Thoracic aorta (tissue), 2 donors: ENCODE measurements at places on chromosomes 3 and 15.

DNA sequence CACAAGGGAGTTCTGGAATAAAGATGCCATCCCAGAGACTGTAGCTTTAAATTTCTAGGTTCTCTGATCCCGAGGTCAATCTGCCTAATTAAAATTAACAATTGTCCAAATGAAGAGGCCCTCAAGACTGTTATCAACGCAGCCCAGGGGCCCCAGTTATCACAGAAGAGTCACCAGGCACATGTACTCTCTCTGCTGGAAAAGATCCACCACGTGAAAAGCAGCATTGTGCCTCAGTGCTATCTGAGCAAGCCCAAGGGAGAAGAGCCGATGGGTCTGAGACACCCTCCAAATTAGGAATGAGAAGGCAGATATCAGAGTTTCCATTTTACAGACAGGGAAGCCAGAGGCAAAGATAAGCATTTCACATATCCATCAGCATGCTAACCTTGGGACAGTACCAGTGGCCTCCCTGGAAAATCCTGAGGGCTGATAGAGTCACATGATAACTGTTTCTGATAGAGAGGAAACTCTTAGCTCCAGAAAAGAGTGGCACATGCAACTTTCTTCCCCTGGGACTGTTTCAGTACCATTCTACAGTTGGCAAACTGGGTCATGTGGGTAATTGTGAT, 55.5 kb downstream of the ITGB5 start:
- DNase-seq, result no peak

- DNase-seq, result peak; percentile 53
Measured at GRCh38 chr15:58546635-58547627, 115.1 kb downstream of the LIPC start.

DNA sequence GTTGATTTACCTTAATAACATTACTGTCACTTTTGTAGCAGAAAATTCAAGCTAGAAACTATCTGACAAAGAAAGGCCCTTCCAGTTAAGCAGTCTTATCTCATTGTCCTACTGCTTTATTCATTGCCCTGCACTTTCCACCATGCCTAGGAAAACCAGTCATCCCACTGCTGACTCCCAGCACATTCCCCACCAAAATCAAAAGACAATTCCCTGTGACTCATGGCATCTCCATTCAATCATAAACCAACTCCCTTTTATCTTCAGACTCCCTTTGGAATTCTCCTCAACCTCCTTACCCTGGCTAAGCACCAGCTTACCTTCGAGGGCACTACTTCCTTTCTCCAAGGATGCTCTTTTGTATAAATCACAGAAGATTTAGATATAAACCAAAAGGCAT, 184.3 kb downstream of the PLCH1 start:
- DNase-seq, result no peak

DNA sequence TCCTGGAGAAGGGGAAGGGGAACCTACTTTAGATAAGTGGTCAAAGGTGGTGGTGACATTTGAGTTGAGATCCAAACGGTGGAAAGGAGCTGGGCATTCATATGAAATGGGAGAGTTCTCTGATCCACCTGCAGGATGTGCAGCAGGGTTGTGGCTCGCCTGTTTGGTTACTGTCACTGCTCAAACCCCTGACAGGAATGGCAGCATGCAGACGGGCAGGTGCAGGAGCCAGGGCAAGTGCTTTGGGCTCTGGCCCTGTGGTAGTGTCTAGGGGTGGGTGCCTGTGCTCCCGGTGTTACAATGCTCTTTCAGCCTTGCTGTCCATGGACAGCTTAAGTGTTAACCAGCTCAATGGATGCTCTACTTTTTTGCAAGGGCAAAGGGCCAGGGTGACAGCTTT, 18.5 kb downstream of the PAQR9 start:
- no peak for DNase-seq

DNA sequence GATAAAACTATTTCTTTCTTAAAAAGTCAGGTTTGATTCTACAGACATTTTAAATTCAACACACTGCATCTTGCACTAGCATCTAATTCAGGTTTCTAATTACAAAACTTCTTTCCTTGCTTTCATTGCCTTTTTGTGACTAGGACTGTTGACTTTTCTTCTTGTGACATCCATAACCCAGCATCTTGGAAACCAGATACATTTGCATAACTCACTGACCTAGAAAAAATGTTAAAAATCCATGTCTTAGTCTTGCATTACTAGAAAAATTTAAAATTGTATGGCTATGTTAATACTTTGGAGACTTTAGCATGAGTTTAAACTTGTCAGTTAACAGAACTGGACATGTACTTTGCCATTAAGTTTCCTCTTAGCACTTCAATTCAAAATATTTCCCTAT, 72.7 kb downstream of the DTWD1 start:
- no peak for DNase-seq

DNA sequence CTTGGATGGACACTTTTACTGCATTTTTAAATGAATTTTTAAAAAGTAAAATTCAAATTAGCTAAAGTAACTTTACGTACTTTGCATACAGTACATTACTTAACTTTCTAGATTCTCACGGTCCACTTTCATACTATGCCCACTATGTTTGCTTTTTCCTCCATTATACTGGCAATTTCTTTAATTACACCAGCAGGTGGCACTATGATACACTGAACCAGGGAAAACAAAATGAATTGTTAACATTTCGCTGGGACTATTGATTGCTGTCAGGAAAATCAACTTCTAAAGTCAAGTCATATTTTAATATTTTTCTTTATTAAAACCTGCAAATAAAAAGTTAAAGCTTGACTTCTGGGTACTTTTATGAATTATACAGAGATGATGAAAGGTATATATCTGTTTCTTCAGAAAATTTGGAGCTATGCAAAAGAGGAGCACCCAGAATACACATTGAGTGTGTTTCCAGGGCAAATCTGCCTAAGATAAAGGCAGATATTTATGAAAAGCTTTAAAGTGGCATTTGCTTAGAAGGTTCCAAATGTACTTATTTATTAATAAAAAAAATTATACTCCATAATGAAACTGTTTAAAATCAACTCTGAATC, 21.8 kb upstream of the POU1F1 start:
- no peak for DNase-seq

DNA sequence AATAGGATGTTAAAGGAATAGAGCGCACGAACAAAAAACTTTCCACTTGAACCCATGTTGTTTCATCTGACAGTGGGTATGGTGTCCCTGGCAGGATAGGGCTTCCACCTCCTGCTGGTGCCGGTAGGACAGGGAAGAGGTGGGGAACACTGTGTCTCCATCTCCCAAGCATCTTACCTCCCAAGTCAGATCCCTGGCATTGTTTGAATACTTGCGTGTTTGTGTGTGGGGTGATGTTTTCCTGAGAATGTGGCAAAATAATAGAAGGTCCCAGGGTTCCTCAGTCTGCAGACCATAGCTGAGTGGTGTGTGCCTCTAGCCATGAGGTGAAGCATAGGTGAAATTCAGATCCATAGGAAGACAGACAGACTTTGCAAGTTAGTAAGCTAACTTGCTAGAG, 119.4 kb downstream of the IGF1R start:
- no peak for DNase-seq
